ENCODE measurements at places on chromosomes 7 and 10. TPM values are rescaled to one million over a fixed set of nuclear protein-coding genes. Genes with fewer than 3 reads are reported as not detected.

The MICU1 gene
- 41.4 TPM for total RNA-seq

The TMEM139 gene
- not detected for total RNA-seq

The CALML5 gene
- not detected for total RNA-seq

The AQP1 gene
- total RNA-seq: 152 TPM

The ECHDC3 gene
- total RNA-seq: 14.6 TPM

The CH25H gene
- 1.4 TPM for total RNA-seq

The IFIT1B gene
- not detected for total RNA-seq

The NME8 gene
- total RNA-seq: not detected

The AS3MT gene
- total RNA-seq: 7.5 TPM

The HHEX gene
- 7.1 TPM for total RNA-seq

The TMEM273 gene
- total RNA-seq: 0.58 TPM

The TRIL gene
- total RNA-seq: 0.56 TPM

The POMZP3 gene
- 0.56 TPM for total RNA-seq
